NCI-H345 (cell line): ENCODE measurements at places on chromosomes 12 and 14.

DNA sequence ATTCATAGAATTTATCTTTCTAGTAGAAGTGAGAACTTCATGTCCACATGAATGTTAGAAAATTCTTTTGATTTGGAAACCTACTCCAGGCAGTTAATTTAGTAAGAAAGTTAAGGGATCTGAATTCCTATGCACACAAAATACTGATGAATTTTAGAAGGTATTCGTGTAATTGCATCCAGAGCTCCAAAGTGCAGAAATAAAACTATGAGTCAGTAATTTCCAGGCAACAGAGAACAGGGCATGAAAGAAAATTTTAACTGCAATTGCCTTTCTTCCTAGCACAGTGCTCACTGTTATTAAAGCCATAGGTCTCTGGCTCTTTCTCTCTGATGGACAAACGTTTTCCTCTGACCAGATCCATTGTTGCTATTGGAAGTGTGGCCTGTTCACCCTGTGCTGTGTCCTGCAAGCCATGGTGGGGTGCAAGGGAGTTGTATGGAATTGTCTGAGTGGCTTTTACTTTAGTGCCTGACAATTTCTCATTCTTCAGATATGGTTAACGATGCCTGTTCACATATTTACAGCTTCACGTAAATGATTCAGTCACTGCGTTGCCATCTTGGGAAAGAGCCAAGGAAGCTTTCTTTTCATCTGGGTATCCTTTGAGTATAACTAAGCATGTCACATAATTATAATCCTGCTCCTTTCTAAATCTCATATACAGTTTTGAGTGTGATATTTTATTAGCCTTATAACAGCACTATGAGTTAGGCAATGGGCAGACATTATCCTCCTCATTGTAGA lies 145.1 kb downstream of the ACSS3 start:
- no peak for DNase-seq

- DNase-seq, result no peak
Observed at GRCh38 chr12:124687917-124688316, 120.5 kb upstream of the NCOR2 start.

DNA sequence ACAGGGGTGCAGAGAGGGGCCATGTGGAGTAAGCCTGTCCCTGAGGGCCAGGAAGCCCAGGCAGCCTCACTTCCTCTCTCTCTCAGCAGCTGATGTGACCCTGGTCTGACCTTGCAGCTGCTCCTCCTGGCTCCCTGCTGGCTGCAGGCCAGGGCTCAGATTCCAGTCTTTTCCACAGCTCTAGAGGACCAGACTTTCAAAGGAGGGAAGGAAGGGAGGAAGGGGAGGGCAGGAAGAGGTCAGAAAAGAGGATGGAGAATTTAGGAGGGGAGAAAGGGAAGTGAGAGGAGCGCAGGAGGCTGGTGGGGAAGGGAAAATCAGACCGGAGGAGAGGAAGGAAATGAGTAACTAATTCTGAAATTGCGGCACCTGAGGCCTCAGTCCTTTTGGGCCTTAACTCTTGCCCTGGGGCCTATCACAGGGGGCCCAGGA lies 40.9 kb upstream of the VASH1 start:
- no peak for DNase-seq

DNA sequence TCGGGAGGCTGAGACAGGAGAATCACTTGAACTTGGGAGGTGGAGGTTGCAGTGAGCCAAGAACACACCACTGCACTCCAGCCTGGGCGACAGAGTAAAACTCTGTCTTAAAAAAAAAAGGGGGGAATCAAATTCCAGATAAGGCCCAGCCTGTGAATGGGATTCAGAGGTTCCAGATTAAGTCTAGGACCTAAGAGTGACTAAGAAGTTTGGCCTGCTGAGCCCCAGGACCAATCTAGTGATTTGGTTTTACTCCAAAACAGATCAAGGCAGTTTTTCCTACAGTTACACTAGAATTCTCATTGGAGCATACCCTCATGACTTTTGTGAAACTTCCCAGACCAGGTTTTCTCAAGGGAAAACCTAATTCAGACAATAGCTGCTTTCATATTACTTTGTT lies 22.8 kb downstream of the EXOC5 start:
- DNase-seq, result no peak

DNA sequence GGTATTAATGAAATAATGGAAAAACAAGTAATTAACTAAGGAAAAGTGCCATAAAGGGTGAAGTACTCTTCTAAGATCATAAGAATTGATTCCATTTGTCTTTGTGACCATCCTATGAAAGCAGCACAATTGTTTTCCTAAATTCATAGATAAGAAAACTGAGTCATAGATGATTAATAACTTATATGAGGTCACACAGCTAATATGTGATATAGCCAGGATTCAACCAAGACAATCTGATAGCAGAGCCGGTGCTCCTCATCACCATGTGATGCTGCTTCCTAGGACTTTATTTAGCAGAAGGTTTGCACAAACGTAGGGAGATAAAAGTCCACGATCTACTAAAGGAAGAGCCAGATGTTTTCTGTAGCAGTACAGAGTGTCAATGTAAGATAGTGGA lies 181.5 kb upstream of the SYT1 start:
- no peak for DNase-seq

- DNase-seq, result no peak
Observed at GRCh38 chr12:45168976-45169375, 46.9 kb upstream of the ANO6 start.

DNA sequence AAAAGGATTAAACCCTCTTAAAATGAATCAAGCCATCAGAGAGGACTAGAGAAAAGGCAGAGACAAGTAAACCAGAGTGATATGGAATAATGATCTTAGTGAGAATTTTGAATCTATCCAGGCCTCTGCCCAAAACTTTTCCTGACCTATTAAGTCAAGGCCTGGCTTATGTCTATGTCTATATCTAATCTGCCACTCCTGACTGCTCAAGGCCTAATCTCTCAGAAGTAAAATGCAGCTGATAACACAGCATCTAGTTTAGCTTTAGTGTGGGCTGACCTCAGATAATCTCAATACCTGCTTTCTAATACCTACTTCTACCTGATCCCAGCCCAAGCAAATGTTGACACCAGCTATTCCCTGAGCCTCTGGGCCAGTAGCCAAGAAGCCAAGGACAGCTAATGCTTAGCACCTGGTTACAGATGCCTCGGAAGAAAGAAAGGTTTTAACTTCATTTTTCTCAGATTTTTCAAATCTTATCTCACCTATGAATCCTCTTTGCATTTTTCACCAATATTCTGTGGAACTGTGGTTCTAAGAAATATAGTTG lies 1472.5 kb upstream of the SEL1L start:
- peak; percentile 0 for DNase-seq

DNA sequence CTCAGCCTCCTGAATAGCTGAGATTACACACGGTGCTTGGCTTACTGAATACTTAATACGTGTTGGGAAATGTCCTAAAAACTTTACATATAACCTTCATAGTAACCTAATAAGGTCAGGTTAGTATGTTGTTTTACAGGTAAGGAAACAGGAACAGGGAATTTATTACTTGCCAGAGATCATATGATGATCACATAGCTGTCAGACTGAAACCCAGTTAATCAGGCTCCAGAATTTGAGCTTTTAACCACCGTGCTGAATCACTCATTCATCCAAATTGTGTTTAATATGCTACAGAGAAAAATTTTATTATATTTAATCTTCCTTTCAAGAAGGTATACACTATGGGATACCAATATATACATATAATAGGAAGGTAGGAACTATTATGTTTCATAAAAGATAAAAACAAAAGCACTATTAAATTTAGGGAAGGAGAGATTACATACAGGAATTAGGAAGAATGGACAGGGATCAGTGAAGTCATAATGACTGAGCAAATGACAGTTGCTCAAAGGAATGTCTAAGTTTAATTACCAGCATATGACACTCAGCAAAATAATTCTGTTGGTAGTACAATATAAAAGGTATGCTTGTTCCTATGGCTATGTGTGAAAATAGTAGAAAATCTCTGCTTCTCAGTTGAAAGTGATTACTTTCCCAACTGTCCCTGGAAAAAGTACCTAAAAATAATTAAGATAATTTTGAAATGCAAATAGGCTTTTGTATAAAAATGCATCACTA lies 59.3 kb downstream of the HEATR5A start:
- no peak for DNase-seq

DNA sequence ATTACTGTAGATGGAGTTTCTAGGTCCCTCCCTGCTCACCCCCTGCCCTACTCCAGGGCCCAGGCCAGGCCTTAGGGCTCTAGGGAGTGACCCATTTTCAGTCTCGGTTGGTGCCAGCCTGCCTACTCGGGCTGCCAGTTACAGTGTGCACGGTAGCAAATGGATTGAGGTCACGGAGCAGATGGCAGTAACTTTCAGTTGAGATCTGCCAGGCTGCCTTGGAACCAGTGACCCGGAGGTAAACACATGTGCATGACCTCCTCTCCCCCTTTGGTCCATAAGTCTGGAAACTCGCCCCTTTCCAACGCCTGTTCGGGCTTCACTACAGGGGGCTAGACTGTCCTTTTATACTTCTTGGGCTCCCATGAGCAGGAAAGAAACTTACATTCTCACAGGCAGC lies 139.7 kb upstream of the TBX3 start:
- no peak for DNase-seq

DNA sequence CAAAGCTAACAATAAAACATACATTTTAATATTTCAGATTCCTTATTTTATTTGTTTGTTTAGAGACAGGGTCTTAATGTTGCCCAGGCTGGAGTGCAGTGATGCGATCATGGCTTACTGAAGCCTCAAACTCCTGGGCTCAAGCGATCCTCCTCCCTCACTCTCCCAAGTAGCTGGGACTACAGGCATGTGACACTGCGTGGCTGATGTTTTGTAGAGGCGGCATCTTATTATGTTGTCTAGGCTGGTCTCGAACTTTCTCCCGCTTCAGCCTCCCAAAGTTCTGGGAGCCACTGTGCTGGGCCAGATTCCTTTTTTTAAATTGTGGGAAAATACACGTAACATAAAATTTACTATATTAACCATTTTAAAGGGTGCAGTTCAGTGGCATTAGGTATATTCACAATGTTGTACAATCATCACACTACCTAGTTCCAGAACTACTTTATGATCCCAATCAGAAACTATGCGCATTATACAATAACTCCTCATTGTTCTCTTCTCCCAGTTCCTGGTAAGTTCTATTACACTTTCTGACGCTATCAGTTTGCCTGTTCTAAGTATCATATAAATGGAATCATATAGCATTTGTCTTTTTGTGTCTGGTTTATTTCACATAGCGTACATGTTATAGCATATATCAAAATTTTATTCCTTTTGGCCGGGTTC lies 40.3 kb downstream of the ADIPOR2 start:
- DNase-seq, result no peak

GRCh38 chr12:100020370-100020769 lies 35.6 kb upstream of the ANKS1B start:
- DNase-seq, result no peak

- peak; percentile 89 for DNase-seq
Observed at GRCh38 chr12:106645074-106645421, 62.2 kb downstream of the RFX4 start.

DNA sequence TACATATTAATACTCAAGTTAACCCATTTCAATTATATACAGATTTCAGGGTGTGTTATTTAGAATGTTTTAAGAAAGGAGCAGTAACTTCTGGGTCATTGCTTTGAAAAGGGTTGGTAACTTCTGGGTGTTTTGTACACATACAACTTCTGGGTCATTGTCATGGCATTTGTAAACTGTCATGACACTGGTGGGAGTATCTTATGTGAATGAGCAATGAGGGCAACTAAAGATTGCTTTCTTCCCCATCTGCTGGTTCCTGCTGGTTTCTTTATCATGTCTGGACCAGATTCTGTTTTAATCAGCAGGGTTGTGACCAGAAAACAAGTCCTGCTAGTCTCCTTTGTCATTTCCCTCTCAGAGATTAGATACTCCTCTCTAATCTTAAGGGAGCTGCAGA lies 713.3 kb downstream of the LRFN5 start:
- no peak for DNase-seq

GRCh38 chr14:91197631-91198030 lies 46.9 kb downstream of the GPR68 start:
- DNase-seq, result no peak

DNA sequence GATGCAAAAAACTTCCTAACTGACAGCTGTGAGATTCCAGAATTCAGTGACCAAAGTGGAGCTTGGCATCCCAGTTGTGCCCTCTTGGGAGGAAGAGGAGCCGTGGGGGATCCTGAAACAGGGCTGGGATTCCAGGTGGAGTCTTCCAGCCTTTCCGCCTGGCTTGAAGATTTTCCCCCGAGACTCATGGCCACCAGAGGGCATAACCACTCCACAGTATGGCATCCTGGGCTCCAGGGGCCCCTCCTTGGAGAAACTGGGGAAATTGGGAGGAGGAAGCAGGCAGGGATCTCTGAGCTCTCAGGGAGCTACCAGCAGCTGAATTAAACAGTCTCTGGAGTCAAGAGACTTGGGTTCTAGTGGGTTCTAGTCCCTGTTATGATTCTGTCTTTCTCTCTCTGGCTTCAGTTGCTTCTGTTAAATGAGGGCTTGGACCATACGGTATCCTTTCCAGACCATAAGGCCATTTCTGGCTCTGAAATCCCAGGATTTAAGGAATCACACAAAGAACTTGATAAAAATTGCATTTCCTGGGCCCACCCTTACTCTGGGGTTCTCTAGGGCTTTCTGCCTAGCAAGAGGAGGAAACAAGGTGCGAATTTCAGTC lies 2.6 kb upstream of the TAMALIN start:
- DNase-seq, result peak; percentile 69

DNA sequence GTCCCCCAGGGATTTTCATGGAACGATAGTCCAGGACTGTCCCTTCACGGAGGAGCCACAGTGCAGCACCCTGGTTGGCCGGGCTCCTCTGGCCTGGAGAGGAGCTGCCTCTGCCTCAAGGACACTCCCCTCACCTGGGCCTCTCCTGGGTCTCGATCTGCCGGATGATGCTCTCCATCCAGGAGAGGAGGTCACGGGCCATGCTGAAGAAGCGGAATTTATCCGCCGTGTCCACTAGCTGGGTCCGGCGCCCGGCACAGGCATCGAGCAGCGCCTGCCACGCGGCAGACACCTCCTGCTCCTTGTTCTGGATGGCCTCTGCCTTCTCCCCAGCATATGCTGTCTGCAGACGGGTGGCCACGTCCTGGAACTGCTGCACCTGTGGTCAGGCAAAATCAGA lies 66.5 kb downstream of the PLEKHG3 start:
- DNase-seq, result no peak

GRCh38 chr12:97309921-97310320 lies 152.7 kb upstream of the RMST start:
- no peak for DNase-seq

GRCh38 chr12:3772380-3772779 lies 19.5 kb upstream of the CRACR2A start:
- DNase-seq, result no peak

DNA sequence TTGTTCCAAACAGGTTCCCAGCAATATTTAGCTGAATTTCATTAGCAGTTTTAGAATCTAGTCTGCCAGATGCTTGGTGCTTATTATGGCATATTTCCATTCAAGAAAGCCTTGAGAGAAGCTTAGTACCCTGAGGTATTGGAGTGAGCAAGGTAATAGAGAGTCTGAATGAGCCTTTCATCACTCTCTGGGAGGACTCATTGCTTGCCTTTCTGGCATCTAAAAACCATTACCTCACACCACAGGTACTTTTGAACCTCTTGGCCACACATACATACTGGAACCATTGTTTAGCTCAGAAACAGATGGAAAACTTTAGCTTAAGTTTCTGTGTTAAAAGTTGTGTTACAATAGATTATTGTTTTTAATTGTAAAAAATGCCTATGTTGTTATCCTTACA lies 27.4 kb upstream of the KCNH3 start:
- no peak for DNase-seq
